A549 treated with dexamethasone at 1 μM for 4 hours (cell line): ENCODE measurements at places on chromosomes 5 and 9. TPM values are rescaled to one million over a fixed set of nuclear protein-coding genes. Genes with fewer than 3 reads are reported as not detected.

Gene CYLC2
- not detected in 5 replicates for total RNA-seq

Gene RPS14
- total RNA-seq = 2,222 to 2,838 TPM (median 2,317 TPM) in 5 replicates

Gene C8G
- 0.42 to 1.4 TPM (median 1.0 TPM) in 5 replicates for total RNA-seq

Gene RGS7BP
- total RNA-seq = not detected in 5 replicates

Gene ISL1
- total RNA-seq = 0.05 to 0.06 TPM (median 0.05 TPM) in 4 of 5 replicates, not detected in the other

Gene CAMLG
- total RNA-seq = 21.6 to 26.8 TPM (median 25.9 TPM) in 5 replicates

Gene FST
- total RNA-seq = 0.82 to 1.8 TPM (median 1.4 TPM) in 5 replicates

Gene LCN10
- 0.04 TPM in 1 of 5 replicates, not detected in the others for total RNA-seq

Gene NPR3
- total RNA-seq = 15.7 to 18.8 TPM (median 16.9 TPM) in 5 replicates
